ENCODE measurements at places on chromosomes 4 and X.

DNA sequence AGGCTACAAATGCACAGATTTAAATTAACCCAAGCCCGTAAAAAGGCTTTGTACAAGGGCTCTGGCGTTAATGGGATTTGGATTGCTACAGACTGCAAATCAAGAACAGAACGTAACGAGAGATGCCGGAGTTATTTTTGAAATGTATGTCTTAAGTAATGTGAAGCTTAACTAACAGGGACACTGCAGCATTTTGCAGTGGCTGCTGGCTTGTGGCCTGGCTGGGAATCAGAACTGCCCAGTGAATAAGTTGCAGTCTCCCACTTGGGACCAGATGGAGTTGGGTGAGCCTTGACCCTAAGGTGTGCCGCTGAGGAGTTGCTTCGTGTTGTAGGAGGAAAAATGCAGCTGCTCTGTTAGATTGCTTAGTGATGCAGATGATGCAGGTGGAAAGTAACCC lies 318.4 kb downstream of the DHX15 start:
- no peak for DNase-seq

- peak; percentile 82 for DNase-seq
These were observed 8.9 kb upstream of the RENBP start for GRCh38 chrX:153953342-153953830.

DNA sequence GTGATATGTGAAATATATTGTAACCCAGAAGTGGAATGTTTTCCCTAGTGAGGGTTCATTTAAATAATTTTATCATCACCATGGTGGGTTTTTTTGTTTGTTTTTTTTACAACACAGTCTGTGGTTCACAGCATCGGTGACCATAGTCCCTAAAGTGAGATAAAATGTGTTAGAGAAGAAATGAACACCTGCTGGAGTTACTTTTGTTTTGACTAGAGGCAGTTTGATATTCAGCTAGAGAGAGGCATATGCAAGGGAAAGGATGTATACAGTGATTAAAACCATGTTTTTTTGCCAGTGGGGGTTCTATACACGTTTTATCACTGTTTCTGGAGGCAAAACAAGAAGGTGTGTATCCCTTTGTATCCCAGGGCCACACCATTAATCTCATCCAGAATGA lies 541.5 kb downstream of the PCDH7 start:
- DNase-seq, result no peak

DNA sequence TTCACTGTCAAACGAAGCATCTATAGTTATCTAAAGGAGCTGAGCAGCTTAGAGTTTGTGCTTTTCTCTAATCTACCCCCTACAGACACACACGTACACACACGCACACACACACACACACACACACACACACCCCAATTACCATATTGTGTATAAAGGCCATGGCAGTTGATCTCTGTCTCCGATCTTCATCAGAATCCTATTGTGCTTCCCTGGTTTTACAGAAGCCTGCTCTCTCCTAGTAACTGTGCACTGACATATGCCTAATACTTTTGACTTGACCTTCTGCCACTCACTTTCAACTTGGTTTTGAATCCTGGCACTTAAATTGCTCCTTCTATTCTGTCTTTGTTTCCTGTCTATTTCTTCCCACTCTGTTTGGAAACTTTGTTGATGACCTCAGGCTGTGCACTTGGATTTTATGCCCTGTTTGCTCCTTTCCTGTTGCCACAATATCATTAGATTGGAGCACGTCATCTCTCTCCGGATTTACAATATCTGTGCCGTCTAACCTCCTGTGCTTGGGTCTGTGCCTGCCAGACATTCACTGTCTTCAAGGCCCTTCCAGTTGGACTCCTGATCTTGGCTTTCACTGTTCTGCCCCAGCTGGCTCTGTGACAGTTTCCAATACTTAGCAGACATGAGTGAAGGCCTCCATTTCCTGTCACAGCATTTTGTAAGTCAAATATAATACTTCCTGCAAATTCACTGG lies 928.1 kb downstream of the FAT4 start:
- DNase-seq, result no peak

- DNase-seq, result no peak
These were observed 19.1 kb downstream of the PAGE2 start for GRCh38 chrX:55107911-55108310.

GRCh38 chr4:33890841-33891240 lies 2353.5 kb downstream of the ARAP2 start:
- no peak for DNase-seq

DNA sequence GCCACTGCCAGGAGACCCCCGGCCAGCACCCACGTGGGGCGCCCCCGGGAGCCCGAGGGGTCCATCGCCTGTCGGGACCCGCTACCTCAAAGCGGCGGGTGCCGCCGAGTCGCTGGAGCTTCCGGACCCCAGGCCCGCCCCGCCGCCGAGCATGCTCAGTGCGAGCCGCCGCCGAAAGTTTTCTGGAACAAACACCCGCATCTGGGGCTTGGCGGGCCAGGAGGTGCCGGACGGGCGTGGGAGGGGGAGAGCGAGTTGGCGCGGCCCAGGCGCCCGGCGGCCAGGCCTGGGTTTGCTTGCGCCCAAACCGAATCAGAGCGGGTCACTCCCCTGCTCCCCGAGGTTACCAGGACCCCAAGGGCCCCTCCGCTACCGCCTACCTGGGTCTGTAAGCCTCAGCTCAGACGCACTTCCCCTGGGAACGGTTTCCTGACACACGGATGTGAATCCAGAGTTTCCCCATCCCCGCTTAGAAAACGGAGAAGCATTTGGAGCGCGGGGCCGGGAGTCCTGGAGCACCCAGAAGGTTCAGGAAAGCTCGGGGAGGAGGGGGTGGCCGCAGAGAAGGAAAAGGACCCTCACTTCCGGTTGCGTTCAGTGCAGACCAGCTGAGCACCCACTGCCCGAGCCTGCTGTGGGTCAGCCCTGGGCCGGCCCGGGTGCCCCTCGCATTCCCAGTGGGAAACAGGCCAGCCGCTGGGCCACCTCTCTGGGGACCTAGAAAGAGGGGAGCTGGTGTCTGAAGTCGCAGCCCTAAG lies at the start of gene EVC2:
Gene EVC2 (minus strand): TSS at position 111 of the 758 bp plus-strand sequence. CDS start 46 bp downstream, at position 65.
- peak; percentile 33 for DNase-seq

DNA sequence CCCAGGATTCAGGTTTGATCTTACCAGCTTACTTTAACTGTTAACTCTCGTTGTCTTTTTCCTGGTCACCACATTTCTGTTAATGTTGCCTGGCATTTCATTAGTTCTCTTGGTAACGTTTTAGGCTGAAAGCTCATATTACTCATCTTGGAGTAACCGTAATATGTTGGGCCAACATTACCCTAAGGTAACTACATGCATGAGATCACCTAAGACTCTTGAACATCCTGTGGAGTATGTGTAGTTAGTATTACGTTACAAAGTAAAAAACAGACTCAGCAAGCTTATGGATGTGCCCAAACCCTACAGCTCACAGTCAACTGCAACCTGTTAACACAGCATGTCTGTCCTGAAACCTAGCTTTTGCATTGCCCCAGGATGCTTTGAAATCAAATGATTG lies 203.3 kb upstream of the HS3ST1 start:
- DNase-seq, result no peak

GRCh38 chr4:76571274-76571673 lies 136.2 kb downstream of the SHROOM3 start:
- no peak for DNase-seq
